ENCODE measurements at places on chromosomes 2 and 18.

- DNase-seq: no peak
Observed at GRCh38 chr2:56770490-56770889, 586.7 kb downstream of the CCDC85A start.

DNA sequence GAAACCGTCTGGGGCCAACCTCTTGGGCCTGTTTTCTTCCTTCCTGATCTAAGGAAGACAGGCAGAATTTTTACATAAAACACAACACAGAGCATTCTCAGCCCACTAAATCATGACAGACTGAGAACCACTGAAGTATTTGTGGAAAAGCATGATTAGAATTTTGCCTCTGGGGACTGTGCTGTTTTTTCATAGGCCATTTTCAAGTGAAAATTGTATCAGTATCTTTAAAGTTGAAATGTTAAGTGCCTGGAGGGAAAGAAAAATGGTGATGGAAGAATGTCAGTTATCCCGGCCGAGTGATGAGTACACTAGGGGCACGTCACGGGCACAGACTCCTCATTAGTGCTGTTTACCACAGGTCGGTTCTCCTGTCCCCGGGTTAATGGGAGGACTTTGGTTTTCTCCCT lies 36.9 kb downstream of the EHD3 start:
- no peak for DNase-seq

- no peak for DNase-seq
Observed at GRCh38 chr2:224190936-224191270, 151.8 kb upstream of the SERPINE2 start.

DNA sequence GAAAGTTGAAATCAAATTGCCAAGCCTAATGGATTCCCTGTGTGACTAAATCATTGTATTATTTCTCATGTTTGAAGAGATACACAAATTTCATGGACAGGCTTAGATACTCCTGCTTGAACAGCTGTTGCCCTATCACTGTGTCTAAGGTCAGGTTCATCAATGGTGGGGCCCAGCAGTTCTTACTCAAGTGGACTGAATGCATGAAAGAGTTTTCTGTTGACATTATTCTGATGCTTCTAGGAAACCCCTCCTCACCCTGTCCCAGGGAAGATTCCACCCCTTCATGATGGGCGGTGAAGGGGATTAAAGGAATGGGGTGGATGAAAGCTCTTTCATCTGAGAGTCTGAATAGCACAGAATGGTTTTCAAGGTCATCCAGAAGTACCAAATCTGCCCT lies 148.8 kb downstream of the INO80D start:
- DNase-seq: no peak

- no peak for DNase-seq
Observed at GRCh38 chr2:7672685-7673071, 755.5 kb downstream of the RNF144A start.

DNA sequence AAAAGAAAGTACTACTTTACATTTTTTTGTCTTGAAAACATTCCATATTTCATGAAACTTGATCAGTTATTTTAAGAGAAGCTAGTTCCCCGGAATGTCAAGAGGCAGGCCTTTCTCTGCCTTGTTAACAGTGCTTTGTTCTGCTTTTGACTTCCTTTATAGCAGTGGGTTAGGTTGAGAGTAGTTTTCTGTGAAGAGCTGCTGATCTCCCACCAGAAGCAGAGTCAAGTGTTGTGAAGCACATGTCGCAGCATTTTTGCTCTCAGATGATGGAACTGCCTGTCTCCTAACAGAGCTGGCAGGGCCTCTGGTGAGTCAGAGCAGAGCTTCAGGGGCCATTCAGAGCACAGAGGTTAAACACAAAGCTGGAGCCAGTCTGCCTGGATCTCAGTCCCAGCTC lies 871.8 kb downstream of the SLC4A3 start:
- DNase-seq: no peak

DNA sequence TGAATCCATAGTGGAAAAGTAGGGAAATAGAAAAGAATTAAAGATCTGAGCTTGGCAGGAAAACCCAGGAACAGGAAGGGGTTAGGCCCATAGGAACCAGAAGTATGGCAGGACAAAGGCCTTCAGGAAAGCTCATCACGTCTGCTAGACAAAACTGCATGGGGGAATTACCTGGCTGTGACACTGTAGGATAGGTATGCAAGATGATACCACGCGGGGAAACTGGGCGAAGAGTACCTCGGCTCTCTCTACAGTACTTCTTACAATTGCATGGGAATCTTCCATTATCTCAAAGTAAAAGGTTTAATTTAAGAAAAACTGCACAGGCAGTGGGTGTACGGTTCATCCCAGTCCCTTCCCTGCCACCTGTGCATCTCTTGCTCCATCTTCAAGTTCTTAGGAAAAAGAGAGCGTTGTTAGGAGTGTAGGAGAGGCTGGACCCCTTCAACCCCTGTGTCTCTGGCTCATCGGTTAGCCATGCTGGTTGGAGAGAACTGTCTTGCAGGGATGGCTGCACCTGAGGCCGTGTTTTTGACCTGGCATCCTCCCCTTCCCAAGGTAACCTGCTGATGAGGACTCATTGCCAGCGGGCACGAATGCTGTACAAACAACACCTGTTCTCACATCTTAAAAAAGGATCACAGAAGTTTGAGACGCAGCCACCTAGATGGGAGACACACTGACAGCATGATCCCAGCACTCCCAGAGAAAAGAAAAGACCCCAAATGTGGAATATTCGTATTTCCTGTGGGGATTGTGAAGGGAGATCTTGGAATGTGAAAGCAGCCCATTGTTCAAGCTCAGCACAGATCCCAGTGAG lies 120.5 kb upstream of the COPS8 start:
- DNase-seq: no peak

GRCh38 chr2:46365913-46366667 lies 68.9 kb downstream of the EPAS1 start:
- DNase-seq: no peak

All from hematopoietic multipotent progenitor cell treated with erythropoietin and hydrocortisone succinate and interleukin-3 and kit ligand, for 15 days (in vitro differentiated cells).